ENCODE measurements at places on chromosomes 11 and 22.

DNA sequence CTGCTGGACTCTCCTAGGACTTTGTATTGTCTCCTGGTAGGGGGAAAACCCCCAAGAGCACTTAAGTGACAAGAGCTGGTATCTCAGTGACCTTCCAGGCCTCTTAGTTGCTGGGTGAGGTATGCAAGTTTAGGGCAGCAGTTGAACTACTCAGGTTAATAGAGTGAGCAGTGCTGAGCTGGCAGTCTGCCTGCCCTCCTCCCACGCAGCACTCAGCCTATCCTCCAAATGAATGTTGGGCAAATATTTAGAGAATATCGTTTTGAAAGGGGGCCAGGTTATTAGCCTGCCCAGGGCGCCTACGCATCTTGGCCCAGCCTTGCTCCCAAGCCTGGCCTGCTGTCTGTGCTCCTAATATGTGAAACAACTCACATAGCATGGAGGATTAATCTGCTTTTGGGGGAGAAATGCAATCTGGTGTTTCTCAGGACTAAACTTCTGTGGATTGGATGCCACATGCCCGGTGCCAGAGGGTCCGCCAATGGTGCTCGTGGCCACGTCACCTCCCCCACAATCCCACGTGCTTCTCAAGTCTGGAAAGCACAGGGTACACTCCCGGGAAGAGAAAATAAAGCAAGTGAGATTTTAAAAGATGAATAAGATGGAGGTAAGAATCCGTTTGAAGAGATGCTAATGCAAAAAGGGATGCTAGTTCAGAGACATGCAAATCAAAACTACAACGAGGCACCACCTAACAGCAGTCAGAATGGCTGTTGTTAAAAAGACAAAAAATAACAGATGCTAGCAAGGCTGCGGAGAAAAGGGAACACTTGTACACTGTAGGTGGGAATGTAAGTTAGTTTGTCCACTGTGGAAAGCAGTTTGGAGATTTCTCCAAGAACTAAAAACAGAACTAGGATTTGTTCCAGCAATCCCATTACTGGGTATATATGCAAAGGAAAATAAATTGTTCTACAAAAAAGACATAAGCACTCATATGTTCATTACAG is 67.7 kb downstream of the SPON1 start:
- DNase-seq, result peak; percentile 55

DNA sequence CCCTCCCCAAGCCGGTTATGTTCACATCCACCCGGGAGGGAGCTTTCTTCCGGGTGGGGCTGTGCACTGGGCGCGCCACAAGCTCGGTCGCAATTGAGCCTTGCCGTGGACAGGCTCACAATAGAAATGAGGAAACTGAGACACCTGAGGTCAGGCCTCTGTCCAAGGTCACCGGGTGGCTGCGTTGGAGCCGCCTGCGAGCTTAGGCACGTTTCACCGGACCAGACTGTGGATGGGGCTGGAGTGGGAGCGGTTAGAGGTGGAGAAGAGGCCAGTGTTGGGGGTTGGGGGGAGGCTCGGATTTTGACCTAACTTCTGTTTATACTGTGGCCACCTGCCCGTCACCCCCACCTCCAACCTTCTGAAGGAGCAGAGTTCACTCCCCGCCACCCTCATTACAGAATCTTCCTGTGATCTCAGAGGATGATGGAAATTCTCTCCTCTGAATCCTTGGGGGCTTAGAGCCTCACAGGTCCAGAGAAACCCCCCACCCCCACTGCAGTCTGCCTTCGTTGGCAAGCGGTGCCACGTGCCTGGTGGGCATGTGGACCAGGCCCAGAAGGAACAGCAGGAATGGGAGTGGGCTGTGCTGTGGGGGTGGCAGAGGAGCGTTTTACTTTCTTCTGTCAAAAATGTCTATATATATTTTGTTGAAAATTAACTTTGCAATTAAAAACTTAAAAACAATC is 631 bp upstream of the NPTXR start:
- DNase-seq, result no peak

DNA sequence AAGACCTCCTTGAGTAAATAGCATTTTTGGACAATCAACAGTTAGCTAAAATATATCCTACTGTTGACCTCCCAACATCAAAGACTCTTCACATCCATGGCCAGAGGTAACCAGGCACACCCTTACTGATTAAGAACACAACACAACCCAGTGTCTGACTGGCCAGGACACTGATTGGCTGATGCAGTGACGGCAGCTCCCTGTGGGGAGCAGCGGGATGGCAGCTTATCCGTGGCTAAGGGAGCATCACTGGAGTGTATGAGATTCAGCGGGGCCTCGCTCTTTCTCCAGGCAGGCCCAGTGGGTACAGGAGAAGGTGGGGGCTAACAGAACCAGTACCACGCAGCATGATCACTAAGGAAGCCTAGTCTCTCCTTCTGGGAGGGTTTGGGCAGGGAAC is 10.3 kb upstream of the IL2RB start:
- no peak for DNase-seq

- DNase-seq, result no peak
Measured at GRCh38 chr22:39546889-39547586, 14.5 kb upstream of the RPS19BP1 start.

DNA sequence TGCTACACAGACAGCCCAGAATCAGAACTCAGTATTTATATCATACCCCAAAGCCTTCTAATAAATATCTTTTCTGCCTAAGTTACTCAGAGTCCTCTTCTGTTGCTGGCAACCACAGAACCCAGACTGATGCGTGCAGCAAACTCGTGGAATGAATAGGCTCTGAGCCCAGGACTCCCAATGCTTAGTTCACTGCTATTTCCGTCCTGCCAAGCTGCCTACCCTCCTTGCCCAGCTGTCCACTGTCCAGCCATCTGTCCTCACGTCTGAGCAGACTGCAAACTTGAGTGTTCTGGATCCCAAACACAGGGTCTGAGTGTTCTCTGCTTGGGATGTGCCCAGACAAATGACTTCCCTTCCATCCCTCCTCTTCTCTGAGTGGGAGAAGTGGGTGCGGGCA is 19.4 kb downstream of the PTPN5 start:
- DNase-seq, result no peak

- no peak for DNase-seq
Measured at GRCh38 chr11:86888164-86889000, 66.8 kb downstream of the FZD4 start.

- no peak for DNase-seq
Measured at GRCh38 chr11:36507824-36508489, 2.1 kb downstream of the TRAF6 start.

- DNase-seq, result no peak
Measured at GRCh38 chr11:78292109-78292803, 103.5 kb downstream of the USP35 start.

- no peak for DNase-seq
Measured at GRCh38 chr22:18954990-18955571, 19.0 kb upstream of the PRODH start.
